ENCODE measurements at places on chromosomes 1 and 21.

- peak; percentile 64 for DNase-seq
Observed at GRCh38 chr1:246930830-246931548, 759 bp downstream of the AHCTF1 start.

- DNase-seq = no peak
Observed at GRCh38 chr1:64530969-64531692, 61.2 kb downstream of the CACHD1 start.

DNA sequence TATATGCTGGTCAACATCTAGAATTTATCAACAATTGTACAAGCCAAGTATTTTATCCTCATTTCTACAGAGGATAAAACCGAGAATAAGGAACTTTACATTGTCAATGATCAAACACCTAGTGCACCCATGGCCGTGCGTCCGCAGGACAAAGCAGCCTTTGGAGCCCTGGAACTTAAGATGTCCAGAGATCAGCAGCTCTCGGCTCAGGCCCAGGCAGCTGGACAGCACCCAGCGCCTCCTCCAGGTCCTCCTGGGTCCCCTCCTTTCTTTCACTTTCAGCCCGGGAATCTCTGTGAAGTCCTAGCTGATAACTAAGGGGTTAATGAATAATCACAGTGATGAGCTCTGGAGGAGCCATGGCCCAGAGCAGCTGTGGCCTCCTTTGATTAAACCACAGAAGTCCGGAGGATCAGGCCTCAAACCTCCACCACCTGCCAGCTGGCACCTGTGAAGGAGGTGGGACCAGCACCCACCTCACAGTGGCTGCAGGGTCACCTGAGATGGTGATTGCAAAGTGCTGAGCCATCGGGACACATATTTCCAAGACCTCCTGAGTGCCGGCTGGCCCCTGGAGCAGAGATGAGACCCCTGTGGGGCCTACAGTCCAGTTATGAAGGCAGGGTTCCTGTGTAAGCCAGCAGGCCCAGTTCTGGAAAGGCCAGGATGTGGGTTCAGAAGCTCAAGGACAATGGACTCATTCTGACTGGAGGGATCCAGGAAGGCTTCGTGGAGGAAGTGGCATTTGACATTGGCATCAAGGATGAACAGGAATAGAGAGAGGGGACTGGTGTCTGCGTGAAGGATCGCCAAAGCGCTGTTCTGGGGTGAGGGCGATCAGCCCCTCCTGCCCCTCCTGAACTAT lies 11.6 kb upstream of the SAMD11 start:
- no peak for DNase-seq

GRCh38 chr1:218711884-218712674 lies 366.9 kb downstream of the TGFB2 start:
- no peak for DNase-seq

DNA sequence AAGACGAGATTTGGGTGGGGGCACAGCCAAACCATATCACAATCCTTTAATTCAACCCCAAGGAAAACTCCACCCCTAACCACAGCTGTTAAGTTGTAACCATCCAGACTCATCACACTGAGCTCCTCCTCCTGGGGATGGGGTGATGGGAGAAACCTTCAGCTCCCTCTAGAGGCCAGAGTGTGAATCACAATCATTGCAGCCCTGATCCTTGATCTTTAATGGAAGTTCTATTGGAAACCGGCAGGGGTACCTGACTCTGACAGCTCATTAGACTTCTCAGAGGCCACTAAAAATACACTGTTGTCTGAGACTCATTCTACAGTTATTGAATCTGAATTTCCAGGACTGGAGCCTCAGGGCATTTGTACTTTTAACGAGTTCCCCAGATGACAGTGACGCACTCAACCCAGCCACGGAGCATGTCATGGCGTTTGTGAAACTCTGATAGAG lies 127.2 kb downstream of the IGSF21 start:
- DNase-seq = peak; percentile 83

GRCh38 chr1:143680304-143680703 lies 291.5 kb downstream of the FAM72C start:
- DNase-seq = no peak

- DNase-seq = no peak
Observed at GRCh38 chr1:107389410-107390396, 248.9 kb downstream of the NTNG1 start.

GRCh38 chr1:94020764-94021579 lies 100.0 kb downstream of the ABCA4 start:
- no peak for DNase-seq

- DNase-seq = no peak
Observed at GRCh38 chr1:110068646-110069403, 1.6 kb downstream of the ALX3 start.

DNA sequence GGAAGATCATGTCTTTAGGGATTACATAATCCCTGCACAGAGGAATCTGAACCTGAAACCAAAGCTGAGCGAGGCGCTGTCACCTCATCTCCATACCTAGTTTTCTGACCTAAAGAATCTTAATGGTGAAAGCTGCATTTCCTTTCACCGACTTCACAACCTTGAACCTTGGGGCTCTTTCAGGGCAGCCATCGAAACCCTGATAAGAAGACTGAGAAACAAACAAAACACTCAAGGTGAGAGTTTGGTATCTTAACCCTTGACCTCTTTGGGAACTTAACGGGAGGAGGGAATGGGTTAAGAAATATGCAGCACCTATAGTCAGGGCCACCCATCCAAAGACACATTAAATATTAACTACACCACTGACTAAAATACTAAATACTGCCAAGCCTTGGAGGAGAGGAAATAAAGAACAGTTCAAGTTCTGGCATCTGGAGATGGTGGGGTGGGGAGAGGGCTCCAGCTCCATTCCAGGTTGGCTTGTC lies 2.0 kb downstream of the C1orf116 start:
- DNase-seq = no peak

DNA sequence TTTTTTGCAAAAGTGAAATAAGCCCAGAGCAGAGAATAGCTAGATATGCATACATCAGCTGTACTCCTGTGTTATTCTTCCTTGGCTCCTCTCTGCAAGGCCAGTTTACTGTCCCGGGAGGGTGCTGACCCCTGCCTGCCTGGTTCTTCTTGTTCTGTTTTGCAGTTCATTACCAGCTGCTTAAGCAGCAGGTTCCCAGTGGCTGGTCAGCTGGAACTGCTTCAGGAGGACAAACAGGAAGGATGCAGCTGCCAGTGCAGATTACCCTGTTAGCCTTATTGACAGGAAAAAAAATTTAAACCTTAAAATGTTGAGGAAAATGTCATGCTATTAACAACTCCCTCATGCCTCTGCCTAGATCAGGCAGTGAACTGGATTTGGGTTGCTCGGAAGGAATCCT lies 16.0 kb upstream of the LRIG2 start:
- peak; percentile 28 for DNase-seq

GRCh38 chr1:212669102-212669501 lies 30.5 kb downstream of the BATF3 start:
- DNase-seq = peak; percentile 55

DNA sequence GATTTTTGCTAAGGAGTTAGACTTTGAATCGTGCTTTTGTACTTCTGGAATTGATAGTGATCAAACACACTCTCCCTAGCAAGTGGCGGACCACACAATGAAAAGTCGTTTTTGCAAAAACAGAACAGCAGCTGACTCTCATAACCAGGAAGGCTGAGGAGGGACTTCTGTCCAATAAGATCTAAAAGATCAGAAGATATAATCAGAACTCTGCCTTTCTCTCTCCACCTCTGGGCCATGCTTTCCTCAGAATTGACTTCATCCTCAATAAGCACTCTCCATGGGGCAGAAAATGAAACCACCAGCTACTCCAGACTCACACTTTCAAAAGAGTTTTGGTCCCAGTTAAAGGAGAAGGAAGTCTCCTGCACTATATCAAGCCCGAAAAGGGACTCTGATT lies 55.3 kb upstream of the SAMD13 start:
- no peak for DNase-seq

DNA sequence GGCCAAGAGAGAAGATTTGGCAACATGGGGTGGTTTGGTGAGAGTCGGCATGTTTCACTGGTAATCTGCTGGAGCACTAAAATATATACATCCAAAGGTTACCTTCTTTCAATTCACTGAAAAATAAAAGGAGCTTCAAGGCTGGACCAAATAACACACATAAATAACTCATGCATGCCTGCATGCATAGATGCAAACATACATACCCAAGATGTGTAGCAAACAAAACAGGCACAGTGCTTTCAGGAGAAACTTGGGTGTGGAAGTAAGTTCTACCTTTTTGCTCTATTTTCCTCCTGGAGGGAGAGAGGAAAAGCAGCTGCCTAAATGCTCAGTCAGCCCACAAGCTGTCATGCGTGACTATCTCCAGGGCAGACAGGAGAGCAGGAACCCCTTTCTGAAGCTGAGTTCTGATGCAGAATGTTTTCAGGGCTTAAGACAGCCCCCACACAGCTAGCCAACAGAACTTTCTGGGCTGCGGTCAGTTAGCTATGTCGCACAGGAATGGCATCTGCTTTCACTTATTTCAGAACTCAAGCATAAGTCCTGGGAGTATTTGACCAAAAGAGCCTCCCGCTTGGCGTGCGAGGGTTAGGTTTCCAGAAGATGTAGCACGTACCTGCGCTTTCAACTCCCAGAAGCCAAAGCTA lies 166.2 kb downstream of the TOMM20 start:
- peak; percentile 71 for DNase-seq

GRCh38 chr21:44702973-44703730 lies 6.2 kb downstream of the KRTAP10-12 start:
- DNase-seq = no peak

- DNase-seq = no peak
Observed at GRCh38 chr1:48089356-48089891, 92.2 kb upstream of the TRABD2B start.

DNA sequence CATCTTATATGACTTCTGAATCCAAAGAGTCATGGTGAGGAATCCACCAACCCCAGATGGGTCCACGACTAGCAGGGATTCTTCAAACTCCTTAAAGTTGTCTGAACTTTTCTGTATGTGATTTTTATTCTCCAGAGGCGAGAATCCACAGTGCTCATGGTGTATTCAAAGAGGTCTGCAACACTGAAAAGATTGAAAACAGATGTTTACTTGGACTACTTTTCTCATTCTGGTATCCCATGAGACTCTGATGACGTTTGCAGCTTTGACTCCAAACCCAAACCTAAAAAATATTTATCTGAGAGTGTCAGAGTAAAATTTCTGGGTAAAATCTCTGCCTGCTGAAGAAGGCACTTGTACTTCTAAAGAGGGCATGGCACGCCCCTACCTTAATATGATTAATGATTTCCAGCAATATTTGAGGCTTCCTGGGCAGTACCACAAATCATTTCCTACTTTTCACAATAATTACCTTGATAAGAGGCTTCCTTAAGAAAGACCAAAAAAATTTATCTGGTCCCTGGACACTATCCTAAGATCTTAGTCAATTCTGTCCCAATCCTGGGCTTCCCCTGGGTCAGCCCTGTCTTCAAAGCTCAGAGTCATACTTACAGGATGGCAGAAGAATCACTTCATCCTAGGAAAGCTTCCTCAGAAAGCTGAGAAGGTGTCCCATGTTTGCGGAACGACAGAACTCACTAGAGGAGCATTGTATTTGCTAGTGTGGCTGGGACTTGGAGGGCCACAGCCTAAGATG lies 76.5 kb upstream of the MAP10 start:
- no peak for DNase-seq

- DNase-seq = no peak
Observed at GRCh38 chr1:43435146-43436145, 18.3 kb downstream of the HYI start.

DNA sequence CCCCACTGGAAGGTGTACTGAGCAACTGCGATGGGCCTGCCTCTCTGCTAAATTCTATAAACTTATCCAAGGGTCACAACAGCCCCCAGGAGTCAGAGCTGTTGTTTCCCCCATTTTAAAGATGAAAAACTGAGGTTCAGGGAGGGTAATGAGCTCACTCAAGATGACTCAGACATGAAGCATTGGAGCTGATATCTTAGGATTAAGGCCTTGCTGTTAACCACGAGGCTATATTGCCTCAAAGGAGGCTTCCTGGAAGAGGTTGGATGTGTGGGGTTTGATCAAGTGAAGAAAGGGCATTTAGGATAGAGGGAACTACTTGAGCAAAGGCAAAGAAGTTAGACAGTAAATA lies 6.7 kb downstream of the LDLRAP1 start:
- no peak for DNase-seq

DNA sequence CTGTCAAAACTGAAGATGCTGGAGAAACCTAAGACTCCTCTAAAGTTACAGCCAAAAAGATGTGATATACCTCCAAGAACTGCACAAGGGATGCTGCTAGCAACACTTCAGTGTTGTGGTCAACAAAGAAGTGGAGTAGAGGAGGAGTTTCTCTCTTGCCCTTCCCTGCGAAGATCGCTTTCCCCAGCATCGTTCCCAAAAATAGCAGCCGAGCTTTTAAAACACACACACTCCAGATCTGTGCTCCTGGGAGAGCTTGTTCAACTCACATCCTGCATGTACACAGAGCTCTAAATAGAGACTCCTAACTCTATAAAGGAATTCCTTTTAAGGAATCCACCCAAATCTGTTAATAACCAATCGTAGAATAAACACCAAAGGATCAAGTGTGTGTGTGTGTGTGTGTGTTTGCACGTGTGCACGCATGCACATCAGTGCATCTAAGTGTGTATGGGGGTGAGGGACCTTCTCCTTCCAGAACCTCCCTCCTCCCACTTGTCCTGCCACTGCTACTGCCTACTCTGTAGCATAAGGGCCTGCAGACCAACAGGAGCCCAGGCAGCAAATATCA lies 58.5 kb downstream of the PSMG1 start:
- no peak for DNase-seq

- peak; percentile 19 for DNase-seq
Observed at GRCh38 chr1:84991097-84991920, 5.6 kb downstream of the MCOLN2 start.

GRCh38 chr1:91217911-91218310 lies 186.7 kb downstream of the HFM1 start:
- no peak for DNase-seq

DNA sequence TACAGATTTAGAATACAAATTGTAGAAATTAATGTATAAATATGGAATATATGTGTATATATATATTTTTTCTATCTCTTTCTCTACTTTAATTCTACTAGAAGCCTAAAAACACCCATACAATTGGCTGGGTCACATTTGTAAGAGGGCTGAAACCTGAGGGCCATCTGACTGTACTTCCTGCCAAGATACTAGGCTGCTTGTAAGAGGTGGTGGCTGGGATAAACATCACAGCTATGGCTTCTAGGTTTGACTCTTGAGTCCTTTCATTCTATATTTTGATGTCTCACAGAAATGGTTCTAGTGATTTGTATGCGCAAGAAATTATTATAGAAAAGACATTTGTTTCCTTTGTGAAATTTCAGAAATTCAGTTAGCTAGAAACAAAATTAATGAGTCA lies 1155.2 kb upstream of the B3GALT2 start:
- DNase-seq = no peak

DNA sequence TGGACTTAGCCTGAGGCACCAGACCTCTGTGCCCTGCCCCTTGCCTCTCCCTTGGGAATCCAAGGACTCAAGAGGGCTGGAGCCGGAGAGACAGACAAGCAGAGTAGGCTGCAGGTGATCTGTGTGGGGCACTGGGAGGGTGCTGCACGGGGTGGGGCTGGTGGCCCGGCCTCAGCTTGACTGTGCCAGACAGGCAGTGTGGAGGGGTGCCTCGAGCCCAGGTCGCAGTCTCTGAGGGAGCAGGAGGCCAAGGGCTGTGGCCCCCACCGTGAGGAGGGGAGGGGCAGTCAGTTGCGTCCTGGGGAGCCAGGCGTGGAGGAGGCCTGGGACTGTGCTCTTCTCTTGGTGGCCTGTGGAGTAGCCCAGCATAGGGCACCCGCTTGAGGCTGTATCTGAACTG lies 4.0 kb downstream of the GABRD start:
- DNase-seq = no peak

- no peak for DNase-seq
Observed at GRCh38 chr1:12543740-12544154, 74.3 kb downstream of the DHRS3 start.

- no peak for DNase-seq
Observed at GRCh38 chr1:219757890-219758289, 145.0 kb upstream of the ZC3H11B start.

- DNase-seq = peak; percentile 32
Observed at GRCh38 chr1:186218654-186219352, 156.2 kb downstream of the TPR start.

Measured in NAMALWA (cell line).